ENCODE measurements at places on chromosomes 2 and 18.

- no peak for DNase-seq
Measured at GRCh38 chr2:24828238-24828996, 35.2 kb downstream of the CENPO start.

DNA sequence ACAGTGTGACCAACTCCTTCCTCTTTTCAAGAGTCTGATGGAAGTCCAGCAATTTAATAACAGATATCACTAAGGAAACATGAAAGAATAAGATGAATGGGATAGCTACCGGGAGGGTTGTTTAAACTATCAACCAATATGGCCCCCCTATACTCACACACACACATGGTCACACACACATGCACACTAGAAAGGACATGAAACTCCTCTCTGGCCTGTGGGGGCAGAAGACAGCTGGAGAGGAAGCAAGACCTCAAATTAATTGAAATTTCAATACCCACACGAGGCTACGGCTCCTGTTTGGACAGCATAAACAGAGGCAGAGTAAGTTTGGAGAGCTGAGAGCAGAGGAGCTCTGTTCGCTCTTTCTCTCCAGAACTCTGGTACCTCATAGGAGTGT lies 34.7 kb upstream of the REEP1 start:
- DNase-seq, result no peak

GRCh38 chr2:28621172-28622100 lies 125.6 kb downstream of the PLB1 start:
- DNase-seq, result peak; percentile 99

GRCh38 chr2:44618251-44619023 lies 256.7 kb downstream of the CAMKMT start:
- no peak for DNase-seq

DNA sequence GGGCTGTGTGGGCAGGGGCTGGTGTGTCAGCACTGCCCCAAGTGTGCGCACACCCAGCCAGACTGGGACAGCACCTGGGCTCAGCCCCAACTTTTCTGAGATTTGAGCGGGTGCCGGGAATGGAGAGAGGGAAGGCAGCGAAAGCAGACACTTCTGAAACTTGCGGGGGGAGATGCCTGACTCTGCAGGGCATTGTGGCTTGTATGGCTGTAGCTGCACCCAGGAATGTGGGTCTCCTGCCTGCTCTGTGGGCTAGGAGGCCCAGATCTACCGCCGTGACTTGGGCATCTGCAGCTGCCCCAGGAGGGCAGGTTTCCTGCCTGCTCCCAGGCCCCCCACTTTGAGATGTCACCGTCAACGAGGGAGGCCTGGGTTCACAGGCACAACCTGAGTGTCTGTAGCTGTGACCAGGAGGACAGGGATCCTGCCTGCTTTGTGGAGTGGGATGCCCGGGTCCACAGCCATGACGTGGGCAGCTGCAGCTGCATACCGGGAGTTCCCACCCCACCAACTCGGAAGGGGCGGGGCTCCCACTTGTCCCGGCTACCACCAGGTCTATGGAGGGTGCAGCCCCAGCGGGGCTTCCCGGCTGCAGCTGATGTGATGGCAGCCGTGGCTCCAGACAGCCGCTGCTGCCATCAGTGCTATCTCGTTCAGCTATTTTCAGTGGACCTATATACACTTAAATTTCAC lies 95.3 kb downstream of the DOK6 start:
- no peak for DNase-seq

DNA sequence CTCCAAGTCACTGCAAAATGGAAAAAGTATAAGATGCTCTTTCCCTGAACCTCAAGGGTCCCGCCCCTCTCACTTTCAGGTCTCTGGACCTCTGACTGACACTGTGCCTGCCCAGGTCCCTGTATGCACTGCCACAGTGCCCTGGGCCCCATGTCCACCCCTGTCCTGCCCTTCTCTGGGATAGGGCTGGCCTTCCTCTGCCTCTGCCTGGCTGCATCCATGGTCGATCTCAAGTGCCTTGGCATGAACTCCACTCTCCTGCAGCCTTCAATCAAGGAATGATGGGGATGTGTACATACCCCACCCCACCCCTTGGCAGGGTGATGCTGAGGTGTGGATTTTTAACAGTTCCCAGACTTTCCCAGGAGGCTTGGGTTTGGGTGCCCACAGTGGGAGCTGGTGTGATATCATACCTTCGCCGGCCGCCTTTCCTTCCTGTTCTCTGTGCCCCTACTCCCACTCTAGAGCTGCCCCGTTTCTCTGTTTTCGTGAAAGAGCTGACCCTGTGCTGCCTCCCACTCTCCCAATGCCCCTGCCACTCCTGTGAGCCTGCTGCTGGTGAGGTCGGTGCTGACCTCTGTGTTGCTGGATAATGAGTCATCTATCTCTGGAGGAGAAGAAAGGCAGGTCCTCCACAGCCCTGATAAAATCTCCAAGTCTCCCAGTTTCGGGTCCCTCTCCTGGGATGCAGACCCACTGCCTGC lies 18.9 kb downstream of the PTPN18 start:
- DNase-seq, result peak; percentile 36

DNA sequence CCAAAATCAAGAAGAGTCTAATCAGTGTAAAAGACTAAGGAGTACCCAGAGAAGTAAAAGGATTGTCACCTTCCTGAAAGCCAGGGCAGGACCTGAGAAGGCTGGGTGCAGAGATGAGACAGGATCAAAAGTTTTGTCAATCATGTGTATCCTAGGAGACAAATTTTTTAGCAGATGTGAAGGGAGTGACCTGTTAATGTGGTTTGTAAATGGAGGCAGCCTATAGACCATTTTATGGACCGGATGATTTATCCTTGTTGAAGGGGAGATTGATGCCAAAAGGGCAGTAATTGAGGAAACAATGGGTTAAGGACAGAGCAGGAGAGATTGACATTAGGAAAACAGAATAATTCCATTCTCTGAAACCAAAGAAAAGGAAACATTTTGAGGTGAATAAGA lies 813 bp downstream of the NDC80 start:
- no peak for DNase-seq

- DNase-seq, result no peak
Measured at GRCh38 chr18:68104036-68104435, 587.5 kb upstream of the DSEL start.

- no peak for DNase-seq
Measured at GRCh38 chr2:11667866-11668637, 1.9 kb downstream of the NTSR2 start.

DNA sequence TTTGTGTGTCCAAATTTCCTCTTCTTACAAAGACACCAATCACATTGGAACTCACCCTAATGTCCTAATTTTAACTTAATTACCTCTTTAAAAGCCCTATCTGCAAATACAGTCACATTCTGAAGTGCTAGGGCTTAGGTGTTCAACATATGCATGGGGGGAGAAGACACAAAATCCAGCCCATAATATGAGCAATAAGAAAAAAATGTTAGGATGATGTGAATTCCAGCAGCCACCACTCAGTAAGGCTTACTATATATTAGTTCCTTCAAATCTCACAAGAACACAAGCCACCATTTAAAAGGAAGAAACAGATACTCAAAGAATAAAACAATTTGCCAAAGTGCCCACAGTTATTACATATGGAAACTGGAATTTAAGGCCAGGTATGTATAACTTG lies 285.7 kb downstream of the EPHA4 start:
- no peak for DNase-seq

DNA sequence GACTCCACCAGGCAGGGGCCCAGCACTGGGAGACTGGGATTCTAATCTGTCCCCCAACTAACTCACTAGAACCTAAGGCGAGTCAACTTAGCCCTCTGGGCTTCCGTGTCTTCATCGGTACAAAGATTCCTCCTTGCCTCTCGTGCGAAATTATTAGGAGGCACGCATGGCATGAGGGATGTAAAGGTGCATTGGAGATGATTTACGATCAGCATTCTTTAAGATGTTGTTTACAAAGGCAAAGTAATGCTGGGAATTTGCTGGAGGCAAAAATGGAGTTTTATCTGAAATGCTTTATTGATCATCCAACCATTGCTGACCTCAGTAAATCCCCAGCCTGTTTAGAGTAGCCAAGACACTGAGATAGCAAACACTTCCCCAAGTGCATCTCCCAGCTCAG lies 171.8 kb upstream of the KLHL29 start:
- DNase-seq, result no peak

DNA sequence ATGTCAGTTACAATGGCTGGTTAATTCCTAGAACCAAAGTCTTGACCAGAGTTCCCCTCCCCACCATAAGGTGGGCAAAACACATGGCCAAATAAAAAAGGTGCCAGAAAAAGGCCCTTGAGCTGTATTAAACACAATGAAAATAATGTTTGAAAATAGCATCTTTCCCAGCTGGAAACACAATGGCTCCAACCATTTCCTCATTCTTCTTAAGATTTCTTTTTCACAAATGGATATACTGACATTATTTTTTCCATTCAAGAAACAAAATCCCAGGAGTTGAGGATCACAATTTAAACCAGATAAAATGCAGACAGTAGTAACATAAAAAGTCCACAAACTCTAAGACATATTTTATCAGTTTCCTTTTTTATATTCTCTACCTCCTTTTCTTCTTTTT lies 143.8 kb downstream of the EXOC6B start:
- no peak for DNase-seq

DNA sequence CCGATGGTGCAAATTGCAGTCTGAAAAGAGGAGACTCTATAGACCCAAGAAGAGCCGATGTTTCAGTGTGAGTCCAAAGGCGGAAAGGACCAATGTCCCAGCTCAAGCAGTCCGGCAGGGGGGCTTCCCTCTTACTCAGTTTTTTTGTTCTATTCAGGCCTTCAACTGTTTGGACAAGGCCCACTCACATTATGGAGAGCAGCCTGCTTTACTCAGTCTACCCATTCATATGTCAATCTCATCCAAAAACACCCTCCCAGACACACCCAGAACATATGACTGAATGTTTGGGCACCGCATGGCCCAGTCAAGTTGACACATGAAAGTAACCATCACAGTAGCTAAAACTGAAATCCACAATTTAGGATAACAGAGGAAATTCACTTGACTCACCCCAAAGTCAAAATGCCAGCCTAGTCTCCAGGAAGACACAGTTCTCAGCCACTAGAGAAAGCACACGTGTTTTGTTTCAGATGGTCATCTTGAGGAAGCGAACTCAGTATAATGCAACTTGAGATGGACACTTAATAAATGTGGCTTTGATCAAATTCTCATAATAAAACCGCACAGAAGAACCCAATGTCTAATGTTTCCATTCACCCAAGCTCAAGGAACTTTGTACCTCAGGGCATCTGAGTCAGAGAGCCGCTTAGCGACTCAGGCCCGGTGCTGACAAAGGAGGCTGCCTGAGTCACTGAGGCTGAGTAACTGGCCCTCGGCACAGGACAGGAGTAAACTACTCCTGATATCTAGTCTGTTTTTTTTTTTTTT lies 2.4 kb downstream of the FHL2 start:
- DNase-seq, result no peak

- DNase-seq, result no peak
Measured at GRCh38 chr18:75376004-75376403, 51.5 kb downstream of the SMIM21 start.

- no peak for DNase-seq
Measured at GRCh38 chr2:241031436-241032165, 33.2 kb downstream of the SNED1 start.
